ENCODE measurements at places on chromosomes 12 and 14.

DNA sequence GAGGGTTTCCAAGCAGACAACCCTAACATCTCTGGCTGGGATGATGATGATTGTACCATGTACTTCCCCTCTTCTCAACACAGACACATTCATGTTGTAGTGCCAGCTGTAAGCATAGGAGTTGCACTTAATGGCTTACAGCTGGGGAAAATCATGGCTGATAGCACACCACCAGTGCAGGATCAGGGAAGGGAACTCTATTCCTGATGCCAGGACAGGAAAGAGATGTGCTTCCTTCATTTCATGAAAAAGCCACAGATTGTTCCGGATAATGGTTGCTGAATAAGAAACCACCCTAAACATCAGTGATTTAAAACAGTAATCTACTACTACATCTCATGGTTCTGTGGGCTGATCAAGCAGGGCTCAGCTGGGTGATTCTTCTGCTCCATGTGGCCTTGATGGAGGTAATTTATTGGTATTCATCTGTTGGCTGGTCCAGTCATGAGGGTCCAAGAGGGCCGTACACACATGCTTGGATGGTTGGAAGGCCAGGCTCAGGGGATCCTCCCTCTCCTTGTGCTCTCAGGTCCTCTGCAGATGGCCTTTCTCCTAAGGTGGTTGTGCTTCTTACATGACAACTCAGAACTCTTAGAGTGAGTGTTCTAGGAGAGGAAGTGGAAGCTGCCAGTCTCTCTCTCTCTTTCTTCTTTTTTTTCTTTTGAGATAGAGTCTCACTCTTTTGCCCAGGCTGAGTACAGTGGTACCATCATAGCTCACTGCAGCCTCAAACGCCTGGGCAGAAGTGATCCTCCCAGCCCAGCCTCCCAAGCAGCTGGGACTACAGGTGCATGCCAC, 16.5 kb downstream of the TRAF3 start:
- no peak for DNase-seq

DNA sequence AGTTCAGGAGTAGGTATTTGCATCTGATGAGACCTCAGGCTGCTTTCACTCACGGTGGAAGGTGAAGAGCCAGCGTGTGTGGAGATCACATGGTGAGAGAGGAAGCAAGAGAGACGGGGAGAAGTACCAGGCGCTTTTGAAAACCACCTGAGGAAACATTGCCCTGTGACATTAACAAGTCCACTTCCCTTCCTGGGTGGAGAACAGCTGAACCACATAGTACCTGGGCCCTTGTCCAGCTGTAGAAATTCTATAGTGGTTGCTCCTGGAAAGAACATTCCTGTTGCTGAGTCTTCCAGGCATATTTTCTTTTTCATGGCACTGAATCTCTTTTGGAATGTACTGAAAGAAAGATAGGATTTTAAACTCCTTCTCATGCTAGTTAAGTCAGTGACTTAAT, 87.3 kb upstream of the RIN3 start:
- DNase-seq: no peak

GRCh38 chr14:51251486-51251885, 11.4 kb downstream of the TMX1 start:
- no peak for DNase-seq

GRCh38 chr14:103735815-103736545, 20.4 kb downstream of the ZFYVE21 start:
- no peak for DNase-seq

- DNase-seq: no peak
Observed at GRCh38 chr12:32559434-32559833, 119.7 kb upstream of the DNM1L start.

DNA sequence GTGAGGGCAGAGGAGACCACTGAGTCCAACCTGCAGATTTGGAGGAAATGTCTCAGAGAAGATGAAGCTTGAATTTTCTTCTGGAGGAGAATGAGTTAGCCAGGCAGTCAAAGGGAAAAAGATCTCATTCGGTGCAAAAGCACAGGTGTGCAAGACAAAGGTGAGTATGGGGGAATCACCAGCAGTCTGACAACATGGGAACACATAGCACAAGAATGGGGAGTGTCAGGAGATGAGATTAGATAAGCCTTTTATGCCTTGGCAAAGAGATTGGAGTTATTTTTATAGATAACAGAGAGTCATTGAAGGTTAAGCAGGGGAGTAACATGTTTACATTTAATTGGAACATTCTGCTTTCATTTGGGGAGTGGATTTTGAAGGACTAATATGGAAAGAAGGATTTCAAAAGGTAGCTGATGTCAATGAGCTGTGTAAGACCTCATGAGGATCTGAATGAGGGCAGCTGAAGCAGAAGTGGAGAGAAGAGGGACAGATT, 171.3 kb upstream of the NTF3 start:
- DNase-seq: no peak

GRCh38 chr12:23433121-23433520, 516.3 kb downstream of the SOX5 start:
- DNase-seq: no peak

DNA sequence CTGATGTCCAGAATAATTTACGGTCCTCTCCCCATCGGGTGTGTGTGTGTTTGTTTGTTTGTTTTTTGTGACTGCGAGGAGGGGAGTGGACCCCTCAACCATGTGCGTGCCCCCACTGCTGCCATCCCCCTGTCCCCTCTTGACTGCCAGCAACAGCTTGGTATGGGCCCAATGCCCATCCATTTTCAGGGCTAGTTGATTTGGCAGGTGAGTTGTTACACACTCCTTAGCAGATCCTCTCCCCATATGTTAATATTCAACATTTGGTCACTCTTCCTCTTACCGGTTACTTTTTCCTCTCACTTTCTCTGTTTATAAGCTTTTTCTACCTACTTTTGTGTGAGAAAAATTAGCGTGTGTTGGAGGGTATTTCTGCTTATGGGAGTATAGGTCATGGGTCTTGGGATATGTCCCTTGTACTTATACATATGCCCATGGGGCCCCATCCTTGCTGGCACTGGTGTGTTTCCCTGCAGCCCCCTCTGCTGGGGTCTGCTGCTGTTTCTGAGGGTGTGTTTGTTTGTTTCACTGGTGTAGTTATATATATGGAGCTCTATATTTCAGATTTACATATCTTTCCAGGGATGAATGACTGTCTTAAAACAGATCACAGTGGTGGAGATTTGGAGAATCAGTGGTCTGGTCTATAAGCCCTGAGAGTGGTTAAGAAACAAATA, 33.8 kb downstream of the ZFHX2 start:
- no peak for DNase-seq

- DNase-seq: peak; percentile 5
Observed at GRCh38 chr12:52713960-52714886, 10.9 kb upstream of the KRT77 start.

DNA sequence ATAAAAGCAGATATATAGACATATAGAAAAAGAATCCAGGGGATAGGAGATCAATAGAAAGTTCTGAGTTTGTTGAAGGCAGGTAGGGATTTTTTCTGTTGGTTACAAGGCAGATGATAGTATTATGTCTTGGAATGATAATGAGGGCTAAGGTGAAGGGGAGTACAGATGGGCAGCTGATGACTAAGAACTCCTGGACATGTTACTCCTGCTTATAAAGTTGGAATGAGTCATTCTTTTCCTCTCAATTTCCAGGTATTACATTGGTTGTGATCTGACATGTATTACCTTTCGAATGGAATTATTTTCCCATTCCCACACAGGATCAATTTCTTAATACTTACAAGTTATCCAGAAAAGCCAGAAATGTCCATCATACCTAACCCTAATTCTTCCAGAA, 545.2 kb upstream of the MGAT4C start:
- DNase-seq: no peak

DNA sequence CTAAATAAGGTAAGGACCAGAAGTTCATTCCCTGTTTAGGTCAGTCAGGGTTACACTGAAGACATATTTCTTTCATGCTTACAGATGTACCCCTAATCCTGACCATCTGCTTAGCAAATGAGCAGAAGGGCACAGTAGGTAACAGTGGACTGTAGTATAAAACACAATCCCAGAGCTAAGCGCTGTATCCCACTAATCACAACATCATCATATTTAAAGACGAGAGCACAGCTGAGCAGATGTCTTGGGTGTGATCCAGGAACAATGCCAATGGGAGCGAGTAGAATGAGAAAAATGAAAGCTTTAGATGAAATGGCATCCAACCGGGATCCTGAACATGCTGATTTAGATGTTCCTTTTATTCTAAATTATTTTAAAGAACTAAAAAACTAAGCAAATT, 213.4 kb downstream of the CCER1 start:
- DNase-seq: no peak

GRCh38 chr14:66032800-66033199, 453.4 kb upstream of the CCDC196 start:
- no peak for DNase-seq

- DNase-seq: peak; percentile 59
Observed at GRCh38 chr12:25386831-25387731, 136.4 kb upstream of the KRAS start.

GRCh38 chr12:105069936-105070702, 14.1 kb downstream of the ALDH1L2 start:
- no peak for DNase-seq

- no peak for DNase-seq
Observed at GRCh38 chr14:65791191-65791981, 378.9 kb downstream of the FUT8 start.

DNA sequence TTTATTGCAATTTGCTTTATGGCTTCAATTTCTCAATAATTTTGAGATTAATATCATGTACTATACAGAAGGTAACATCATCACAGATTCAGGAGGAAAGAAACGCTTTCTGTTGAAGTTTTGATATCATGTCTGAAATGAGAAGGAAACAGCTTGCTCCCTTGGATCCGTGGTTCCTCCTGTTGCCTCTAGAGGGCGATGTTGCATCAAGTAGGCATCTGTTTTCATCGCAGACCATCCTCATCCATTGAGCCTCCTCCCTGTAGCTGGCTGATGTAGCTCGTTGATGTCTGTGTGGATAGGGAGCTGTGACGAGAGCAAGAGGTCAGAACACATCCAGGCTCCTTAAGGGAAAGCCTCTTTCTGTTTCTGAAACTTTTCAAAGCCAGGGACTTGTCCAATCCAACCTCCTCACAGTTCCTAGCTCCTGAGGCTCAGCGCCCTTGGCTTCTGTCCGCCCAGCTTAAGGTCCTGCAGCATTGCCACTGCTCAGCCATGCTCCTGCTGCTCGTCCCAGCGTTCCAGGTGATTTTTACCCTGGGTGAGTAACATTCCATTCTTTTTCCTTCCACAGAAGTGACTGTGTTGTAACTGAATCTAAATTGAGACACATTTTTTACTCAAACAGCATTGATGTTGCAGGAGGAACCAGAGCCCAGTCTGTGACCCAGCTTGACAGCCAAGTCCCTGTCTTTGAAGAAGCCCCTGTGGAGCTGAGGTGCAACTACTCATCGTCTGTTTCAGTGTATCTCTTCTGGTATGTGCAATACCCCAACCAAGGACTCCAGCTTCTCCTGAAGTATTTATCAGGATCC, 304.8 kb upstream of the OR4E1 start:
- peak; percentile 23 for DNase-seq

- DNase-seq: no peak
Observed at GRCh38 chr12:113582521-113583218, 111.0 kb upstream of the LHX5 start.

- DNase-seq: no peak
Observed at GRCh38 chr14:54637270-54638134, 70.6 kb downstream of the SAMD4A start.

Measured in stimulated activated CD8-positive, alpha-beta memory T cell treated with anti-CD3 and anti-CD28 coated beads, Interleukin-7, amount 100 ng/mL, for 1 hour (primary cell).